ENCODE measurements at places on chromosomes 12 and 14. TPM values are rescaled to one million over a fixed set of nuclear protein-coding genes. Genes with fewer than 3 reads are reported as not detected.

GRCh38 chr14:40340708-40341107 is 908.5 kb upstream of the FBXO33 start:
- no peak overlapping the region for H3K27ac ChIP-seq
- no peak for DNase-seq
- no peak overlapping the region for H3K4me3 ChIP-seq
- no peaks in the 10 kb centered on the region for H3K36me3 ChIP-seq
- H3K27me3 ChIP-seq = no peaks in the 10 kb centered on the region
- no peaks in the 10 kb centered on the region for H3K4me1 ChIP-seq

GRCh38 chr12:48824112-48824511 is 5.8 kb downstream of the CACNB3 start:
- peaks cover 1% of the 10 kb centered on the region for H3K4me1 ChIP-seq
- H3K4me3 ChIP-seq = no peak overlapping the region
- H3K27me3 ChIP-seq = no peaks in the 10 kb centered on the region

NPAS3 gene
- not detected for total RNA-seq

XPOT gene
- 39.8 TPM for total RNA-seq

DPY19L2 gene
- not detected for total RNA-seq

Data from natural killer cell (primary cell).